ENCODE measurements at places on chromosomes 5 and 9.

GRCh38 chr5:10789021-10789420 is 28.0 kb upstream of the DAP start:
- no peak for DNase-seq

GRCh38 chr5:75985077-75985476 is 98.1 kb upstream of the SV2C start:
- no peak for DNase-seq

GRCh38 chr5:9373571-9373970 is 172.3 kb downstream of the SEMA5A start:
- DNase-seq: no peak

GRCh38 chr9:80158131-80158530 is 586.4 kb downstream of the TLE4 start:
- no peak for DNase-seq

DNA sequence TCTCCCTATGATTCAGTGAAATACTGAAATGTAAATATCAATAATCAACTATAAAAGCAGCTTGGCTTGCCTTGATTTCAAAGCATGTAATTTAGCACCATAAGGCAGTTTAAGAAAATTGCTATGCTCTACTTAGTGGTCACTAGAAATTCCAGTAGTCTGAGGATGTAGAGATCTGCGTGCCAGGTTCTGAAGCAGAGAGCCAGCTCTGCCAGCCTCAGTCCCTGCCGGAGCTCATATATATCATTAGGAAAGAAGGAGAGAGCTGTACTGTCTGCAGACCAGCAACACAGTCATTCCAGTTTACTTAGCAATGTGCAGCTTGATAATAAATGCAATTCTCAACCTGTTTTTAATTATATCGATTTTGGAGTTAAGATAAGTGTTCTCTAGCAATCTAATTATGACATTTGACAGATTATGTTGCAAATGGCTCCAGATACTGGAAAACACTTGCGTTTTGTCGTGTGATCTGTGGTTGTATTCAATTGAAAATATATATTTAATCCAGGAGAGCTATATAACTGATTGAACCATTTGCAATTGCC is 540.5 kb downstream of the CTNND2 start:
- DNase-seq: no peak

DNA sequence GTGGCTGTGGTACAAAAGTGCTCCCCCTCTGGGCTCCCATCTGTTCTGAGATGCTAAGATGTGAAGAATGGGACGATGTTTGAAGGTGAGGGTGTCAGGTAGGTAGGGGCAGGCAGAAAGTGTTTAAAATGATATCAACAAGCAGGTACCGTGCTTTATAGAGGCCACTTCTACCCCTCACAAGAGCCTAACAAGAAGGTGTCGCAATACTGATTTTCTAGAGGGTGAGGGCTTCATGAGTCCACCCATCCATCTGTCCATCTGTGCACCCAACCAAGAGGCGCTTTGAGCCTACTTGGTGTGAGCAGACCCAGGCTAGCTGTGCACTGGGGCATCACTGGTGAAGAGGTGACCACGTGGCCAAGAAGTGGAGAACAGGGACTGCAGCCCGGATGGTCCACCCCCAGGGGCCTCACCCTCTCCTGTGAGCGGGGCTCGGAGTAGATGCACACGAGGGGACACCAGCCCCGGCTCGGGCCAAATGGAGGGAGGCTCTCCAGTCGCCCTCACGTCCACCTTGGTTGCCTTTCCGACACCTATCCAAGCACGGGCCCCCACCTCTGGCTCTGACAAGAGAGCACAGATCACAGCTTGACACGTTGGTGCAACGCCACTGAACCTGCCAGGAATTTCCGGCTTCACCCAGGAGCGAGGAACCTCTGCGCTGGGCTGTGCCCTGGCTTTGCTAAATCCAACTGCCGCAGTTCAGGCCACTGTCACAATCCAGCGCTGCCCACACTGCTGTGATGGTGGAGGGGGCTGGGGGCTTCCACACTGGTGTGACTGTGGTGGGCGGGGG is 34.5 kb downstream of the CRB2 start:
- DNase-seq: no peak

DNA sequence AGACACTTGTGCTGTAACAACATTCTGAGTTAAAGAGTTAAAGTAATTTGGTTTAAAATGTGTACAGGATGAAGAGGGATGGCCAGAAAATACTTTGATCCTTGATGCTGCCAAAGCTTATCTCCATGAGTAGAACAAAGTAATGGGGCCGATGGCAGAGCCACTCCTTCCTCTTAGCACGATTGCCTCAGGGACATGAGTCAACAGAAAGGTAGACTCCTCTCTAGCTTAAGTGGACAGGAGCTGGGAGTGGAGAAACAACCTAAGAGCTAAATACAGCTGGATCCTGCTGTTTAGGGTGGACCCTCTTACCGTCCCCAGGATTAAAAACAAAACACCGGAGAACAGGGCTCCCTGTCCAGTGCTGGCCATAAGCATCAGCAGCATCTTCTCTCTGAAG is 267.3 kb downstream of the IRX1 start:
- no peak for DNase-seq

GRCh38 chr5:147887930-147888329 is 9.4 kb downstream of the SCGB3A2 start:
- no peak for DNase-seq

DNA sequence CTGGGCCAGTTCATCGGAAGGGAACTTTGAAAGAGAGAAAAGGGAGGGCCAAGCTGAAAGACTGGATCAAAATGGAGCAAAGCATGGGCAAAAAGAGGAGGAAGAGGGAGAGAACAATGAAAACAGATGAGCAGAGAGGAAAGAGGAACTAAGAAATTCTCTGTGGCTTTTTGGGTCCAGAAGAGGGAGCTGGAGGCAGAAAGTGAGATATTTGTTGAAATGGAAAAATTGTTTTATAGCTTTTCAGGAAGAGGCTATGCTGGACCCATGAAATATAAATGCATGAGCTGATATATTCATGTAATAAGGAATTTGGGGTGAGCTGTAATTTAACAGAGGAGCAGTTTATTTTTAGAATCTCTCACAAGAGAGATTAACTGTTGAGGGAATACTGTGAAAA is 457.3 kb downstream of the DMAC1 start:
- no peak for DNase-seq

GRCh38 chr5:179830818-179831468 is 10.2 kb downstream of the SQSTM1 start:
- DNase-seq: no peak

DNA sequence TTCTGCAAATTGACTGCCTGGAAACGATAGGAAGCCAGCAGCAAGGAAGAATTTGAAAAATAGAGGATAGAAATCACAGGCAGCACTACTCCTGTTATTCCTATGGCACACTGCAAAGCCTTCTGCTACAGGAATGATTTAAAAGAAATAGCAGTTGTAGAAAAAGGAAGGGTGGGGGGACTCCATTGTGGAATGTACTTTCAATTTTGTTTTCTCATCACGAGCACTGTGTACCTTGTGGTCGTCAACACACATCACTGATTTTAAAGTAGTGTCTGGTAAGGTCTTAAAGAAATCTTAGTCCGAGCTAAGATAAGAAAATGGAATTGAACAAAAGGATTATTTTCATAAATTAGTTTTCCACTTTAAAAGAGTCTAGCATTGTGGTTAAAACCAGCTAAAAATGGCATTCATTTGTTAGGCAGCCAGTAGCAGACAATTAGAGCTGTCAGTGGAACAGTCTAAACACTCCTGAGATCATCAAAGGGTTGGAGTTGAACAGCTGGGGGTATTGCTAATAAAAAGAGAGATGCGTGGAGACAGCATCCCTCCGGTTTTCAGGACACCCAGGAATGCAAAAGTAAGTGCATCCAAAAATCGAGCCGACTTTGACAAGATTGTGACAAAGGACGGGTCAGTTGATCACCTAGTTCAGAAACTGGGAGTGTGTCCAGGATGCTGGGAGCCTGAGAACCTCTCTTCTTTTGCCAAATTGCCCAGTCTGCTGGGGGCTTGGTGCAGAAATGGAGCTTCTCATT is 97.8 kb upstream of the WWC1 start:
- no peak for DNase-seq

DNA sequence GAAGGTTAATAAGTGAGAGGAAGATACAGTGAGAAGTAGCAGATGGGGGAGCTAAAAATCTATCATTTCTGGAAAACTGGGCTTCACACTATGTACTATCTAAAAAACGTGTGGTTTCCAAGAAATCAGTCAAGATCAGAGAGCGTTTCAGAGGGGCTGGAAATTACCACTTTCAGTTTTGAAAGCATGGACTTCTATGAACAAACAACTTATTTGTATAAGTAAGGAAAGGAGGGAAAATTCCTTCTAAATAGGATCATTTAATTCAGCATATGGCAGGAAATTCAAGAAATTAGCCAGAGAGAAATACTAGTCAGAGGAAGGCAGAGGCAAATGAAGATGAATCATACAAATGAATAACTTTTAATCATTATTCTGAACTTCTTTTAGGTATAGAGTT is 11.3 kb downstream of the TNC start:
- DNase-seq: no peak

DNA sequence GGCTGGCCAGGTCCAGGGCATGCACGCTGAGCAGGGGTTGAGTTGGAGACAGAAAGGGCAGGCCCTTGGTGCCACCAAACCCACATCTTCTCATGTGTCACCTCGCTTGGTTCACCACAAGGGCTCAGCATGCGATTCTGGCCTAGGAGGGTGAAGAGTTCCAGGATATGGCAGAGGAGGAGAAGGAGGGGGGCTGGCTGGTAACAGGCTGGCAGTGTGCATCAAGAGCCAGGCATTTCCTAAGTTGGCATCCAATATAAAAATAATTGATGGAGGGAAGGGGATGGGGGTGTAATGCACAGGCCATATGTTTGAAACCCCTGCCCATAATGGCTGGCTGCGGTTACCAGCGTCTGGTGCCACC is 255.6 kb downstream of the NFIB start:
- no peak for DNase-seq

- DNase-seq: peak; percentile 51
Observed at GRCh38 chr5:151068433-151069197, 12.2 kb downstream of the TNIP1 start.

DNA sequence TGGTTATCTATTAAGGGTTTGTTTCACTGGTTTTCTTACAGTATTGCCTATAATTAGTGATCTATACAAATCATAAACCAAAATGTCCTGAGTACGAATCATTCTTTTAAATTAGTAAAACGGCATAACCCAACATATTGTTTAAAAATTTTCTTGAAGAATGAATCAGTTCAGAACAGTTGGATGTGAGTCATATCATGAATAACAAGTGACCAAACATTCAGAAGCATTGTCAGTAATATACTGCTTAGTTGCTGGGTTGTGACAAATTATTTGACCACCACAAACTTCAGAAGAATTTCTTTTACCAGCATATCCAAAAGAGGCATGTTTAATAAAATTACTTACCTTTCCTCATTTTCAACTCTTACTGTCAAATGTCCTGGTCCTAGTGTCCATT is 111.2 kb downstream of the UNC13B start:
- no peak for DNase-seq

GRCh38 chr5:39231705-39232525 is 12.6 kb upstream of the FYB1 start:
- DNase-seq: no peak

GRCh38 chr9:13269589-13270452 is 9.7 kb downstream of the MPDZ start:
- DNase-seq: no peak

GRCh38 chr9:133569891-133570690 is 35.6 kb downstream of the ADAMTSL2 start:
- no peak for DNase-seq

- DNase-seq: no peak
Observed at GRCh38 chr5:156119692-156120091, 207.3 kb upstream of the SGCD start.

- DNase-seq: no peak
Observed at GRCh38 chr5:119943148-119943547, 313.8 kb downstream of the FAM170A start.

DNA sequence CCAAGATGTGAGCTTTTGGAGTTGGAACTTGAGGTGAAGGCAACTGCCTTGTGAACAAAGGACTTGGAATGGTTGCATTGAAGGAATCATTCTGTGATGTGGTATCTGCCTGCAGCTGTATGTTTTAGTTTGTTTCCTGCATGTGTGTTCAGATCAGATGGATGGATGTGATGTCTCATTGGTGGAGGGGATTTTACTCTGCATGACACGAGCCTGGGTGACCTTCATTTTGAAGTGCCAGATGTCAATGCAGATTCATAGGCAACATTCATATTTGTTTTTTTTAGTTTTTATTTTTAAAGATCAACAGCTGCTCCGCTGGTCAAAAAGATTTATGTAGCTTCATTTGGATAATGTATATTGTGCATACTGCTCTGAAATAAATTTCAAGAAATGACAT is 13.5 kb downstream of the FBXL7 start:
- no peak for DNase-seq

DNA sequence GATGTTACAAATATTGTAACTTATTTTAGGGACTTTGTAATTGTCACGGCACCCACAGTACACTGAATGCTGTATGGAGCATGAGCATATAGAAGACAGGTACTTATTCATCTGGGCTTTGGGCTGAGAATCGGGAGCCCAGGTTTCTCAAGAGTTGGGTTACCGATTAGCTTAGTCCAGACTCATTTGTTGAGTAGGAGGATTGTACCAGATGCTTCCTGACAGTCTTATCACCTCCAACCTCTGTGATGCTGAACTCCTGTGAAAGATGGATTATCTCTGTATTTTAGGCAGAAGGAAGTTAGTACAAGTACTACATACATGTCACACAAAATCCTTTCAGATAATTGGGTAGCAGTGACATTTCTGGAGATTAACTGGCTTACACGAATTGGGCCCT is 79.2 kb downstream of the SV2C start:
- no peak for DNase-seq

DNA sequence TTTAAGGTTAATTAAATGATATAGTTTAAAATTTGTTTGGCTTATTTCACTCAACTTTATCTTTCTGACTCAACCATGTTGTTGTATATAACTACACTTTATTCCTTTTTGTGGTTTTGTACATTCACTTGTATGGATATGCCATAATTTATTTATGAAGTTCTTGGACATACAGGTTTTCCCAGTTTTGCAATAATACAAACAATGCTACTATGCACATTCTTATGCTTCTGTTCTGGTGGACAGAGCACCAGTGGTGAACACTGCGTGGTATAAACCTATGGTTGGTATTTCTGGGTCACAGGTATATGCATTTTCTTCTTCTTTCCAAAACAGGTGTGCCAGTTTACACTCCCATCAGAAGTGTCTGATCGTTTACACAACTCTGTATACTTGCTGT is 35.7 kb upstream of the TRIM14 start:
- DNase-seq: no peak

DNA sequence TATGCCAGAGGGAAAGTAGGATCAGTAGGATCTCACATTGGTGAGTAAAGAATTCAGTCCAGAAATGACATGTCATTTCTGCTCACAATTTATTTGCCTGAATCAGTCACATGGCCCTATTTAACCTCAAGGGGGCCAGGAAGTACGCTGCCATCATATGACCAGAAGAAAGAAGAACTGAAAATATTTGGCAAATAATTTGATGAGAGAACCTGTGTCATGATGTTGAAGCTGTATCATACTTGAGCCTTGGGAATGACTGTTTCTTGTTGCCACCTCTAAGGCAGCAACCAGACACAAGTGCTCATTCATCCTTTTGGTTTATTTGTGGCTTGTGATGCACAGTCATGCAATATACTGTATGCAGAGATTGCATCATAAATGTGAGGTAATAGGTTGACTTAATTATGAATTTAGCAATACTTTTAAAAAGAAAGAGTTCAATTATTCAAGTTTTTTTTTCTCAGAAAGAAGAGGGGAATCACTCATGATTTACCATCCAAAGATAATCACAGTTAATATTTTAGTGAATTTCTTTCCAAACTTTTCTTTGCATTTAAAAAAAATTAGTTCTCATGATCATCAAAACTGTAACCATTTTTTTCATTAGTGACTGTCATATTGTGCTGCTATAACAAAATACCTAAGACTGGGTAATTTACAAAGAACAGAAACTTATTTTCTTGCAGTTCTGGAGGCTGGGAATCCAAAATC is 8.2 kb upstream of the ZFYVE16 start:
- peak; percentile 46 for DNase-seq
